Activated CD8-positive, alpha-beta memory T cell treated with anti-CD3 and anti-CD28 coated beads for 1 hour (primary cell): ENCODE measurements at places on chromosomes 6 and 20.

DNA sequence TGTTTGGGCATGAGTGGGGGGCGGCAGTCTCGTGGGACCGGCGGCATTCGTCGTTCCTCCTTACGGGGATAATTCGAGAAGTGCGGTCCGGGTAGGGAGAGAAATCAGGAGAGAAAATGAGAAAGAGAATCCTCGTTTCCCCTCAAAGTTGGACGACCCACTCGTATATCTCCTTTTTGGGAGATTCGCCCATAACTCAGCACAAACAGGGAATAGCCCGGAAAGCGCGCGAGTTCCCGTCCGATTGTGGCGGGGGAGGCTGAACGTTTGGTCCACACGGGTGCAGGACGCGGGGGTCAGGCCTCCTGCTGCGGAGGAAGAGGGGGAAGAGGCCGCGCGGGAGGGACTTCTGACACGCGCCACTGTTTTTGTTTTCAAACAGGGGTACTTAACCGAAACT is 42.4 kb downstream of the POPDC3 start:
- no peak for DNase-seq

GRCh38 chr6:53333439-53334408 is 15.0 kb downstream of the ELOVL5 start:
- no peak for DNase-seq

- DNase-seq, result no peak
Measured at GRCh38 chr6:113381232-113381631, 475.9 kb upstream of the MARCKS start.

DNA sequence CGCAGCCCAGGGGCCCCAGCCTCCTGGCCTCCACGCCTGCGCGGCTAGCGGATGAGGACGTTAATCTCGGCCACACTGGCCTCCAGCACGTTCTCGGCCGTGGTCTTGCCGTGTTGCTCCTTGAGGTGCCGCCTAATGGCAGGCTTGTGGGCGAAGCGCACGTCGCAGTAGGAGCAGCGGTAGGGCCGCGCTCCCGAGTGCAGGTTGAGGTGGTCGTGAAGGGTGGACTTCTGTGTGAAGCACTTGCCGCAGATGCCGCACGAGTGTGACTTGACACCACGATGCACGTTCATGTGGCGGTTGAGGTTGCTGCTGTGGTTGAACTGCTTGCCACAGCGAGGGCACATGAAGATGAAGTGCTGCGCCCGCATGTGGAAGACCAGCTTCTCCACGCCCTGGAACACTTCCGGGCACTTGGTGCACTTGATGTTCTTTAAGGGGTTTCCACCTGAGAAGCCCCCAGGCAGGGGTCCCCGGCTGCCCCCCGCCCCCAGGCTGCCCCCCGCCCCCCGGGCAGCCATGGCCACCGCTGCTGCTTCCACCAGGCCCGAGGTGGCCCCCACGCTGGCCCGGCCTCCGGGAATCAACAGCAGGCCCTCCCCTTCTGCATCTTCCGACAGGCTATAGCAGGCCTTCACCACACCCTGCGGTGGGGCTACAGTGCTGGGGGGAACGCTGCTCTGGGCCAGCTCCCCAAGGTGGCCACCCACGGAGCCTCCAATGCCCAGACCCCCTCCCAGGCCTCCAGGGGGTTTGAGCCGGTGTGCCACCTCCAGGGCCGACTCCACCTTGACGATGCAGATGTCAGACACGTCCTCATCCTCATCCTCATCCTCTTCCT is 1.8 kb downstream of the ZBTB12 start:
- no peak for DNase-seq
